Stimulated activated memory B cell treated with anti-CD40 and anti-IgM and Interleukin-4, amounts not matched to agents 10 μg/mL and 1 μg/mL and 100 μg/mL, for 72 hours (primary cell): ENCODE measurements at places on chromosomes 12 and 14.

GRCh38 chr12:14256121-14256520, 109.4 kb upstream of the ATF7IP start:
- H3K27me3 ChIP-seq: no peaks in the 10 kb centered on the region
- H3K36me3 ChIP-seq: peaks cover 16% of the 10 kb centered on the region
- H3K4me1 ChIP-seq: peaks cover 61% of the 10 kb centered on the region
- peak overlapping the region; percentile 96 for H3K27ac ChIP-seq

GRCh38 chr14:79997509-79998208, 213.6 kb downstream of the DIO2 start:
- no peak overlapping the region for H3K4me3 ChIP-seq
- no peaks in the 10 kb centered on the region for H3K27me3 ChIP-seq
- H3K27ac ChIP-seq: no peak overlapping the region
- H3K4me1 ChIP-seq: no peaks in the 10 kb centered on the region

DNA sequence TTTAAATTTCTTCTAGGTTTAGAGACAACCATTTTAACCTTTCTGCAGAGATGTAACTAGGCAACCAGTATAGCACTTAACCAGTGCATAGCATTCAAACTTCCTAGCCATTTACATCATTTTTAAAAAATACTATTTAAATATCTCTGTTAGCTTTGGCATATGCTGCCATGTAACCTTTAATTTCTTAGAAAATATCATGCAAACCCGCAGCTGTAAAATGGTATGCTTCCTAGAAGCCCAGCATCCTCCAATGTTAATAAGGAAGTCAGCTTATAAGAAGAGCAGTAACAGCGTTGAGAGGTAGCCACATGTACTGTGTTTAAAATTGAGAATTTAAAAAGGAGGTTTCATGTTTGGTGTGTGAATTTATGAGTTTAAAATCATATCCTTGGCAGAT, 22.8 kb downstream of the GNG2 start:
- H3K27ac ChIP-seq: no peak overlapping the region
- no peak for ATAC-seq
- no peaks in the 10 kb centered on the region for H3K27me3 ChIP-seq
- H3K4me3 ChIP-seq: no peak overlapping the region

DNA sequence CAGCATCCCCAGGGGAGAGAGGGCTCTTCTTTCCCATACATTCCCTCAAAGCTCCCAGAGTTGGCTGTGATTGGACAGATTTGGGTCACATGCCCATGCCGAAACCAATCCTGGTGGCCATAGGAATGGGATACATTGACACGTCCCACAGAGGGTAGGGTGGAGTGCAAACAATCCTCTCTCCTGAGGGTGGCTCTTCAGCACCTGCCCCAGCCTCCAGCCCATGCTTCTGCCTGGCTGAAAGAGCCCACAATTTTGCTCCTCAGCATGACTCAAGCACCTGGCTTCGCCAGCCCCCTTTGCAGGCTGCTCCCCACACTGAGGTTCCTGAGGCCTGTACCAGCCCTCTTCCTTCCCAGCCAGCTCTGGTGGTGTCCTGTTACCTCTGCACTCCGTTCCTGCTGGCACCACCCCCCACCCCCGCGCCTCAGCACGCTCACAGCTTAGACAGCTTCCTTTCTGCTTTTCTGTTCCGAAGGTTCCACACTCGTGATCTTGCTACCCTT, 71.7 kb downstream of the CCDC92 start:
- no peaks in the 10 kb centered on the region for H3K36me3 ChIP-seq
- H3K27me3 ChIP-seq: peaks cover 52% of the 10 kb centered on the region
- no peak overlapping the region for H3K4me3 ChIP-seq
- H3K4me1 ChIP-seq: peaks cover 8% of the 10 kb centered on the region
- H3K27ac ChIP-seq: no peak overlapping the region
- ATAC-seq: no peak

GRCh38 chr12:52436000-52436827, 2.0 kb upstream of the KRT75 start:
- no peak for ATAC-seq
- peaks cover 47% of the 10 kb centered on the region for H3K27me3 ChIP-seq
- no peaks in the 10 kb centered on the region for H3K36me3 ChIP-seq

DNA sequence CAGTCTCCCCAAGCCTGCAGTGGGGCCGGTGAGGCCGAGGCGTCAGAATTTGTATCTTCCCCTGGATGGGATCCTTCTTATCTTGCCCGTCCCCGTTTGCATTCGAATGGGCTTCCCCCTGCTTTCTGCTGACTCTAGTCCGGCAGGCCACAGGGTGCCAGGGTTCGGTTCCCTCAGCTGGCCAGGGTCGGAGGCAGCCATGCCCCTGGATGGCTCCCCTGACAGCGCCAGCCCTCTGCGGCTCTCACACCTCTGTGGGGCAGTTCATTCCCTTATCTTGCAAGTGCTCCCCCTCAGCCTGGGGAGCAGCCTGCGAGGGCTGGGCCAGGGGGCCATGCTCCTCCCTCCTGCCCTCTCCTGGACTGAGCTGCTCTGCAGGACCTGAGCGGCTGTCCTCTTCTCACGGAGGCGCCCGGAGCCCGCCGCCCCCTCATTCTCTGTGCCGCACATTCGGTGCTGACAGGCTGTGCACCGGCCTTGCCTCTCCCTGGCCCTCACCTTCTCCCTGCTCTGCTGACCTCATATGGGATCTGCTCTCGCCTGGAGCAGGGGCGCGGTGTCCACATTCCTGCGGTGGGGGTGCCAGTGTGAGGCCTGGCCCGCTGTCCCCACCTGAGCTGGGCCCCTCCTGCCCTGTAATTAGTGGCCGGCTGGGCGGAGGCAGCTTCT, 32.8 kb downstream of the KIF26A start:
- H3K27me3 ChIP-seq: no peaks in the 10 kb centered on the region
- H3K4me3 ChIP-seq: no peak overlapping the region
- H3K4me1 ChIP-seq: no peaks in the 10 kb centered on the region
- no peak for ATAC-seq
- no peaks in the 10 kb centered on the region for H3K36me3 ChIP-seq
- H3K27ac ChIP-seq: no peak overlapping the region

DNA sequence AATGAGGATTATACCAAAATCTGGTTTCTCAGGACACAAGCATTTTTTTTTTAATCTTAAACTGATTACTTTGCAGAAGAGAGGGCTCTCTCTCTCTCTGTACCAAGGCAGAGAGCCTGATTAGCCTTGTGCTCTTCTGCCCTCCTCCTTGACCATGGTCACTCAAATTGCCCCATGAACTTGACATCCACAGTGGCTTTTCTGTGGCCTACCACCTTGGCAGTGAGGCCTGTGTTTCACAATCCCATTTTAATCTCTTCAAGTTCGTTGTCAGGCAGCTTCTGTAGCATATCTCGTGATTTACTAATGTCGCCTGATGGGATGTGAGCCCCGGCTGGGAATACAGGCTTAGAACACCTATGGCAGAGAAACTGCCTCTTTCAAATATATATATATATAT, 30.7 kb upstream of the PWP1 start:
- H3K4me3 ChIP-seq: no peak overlapping the region
- no peaks in the 10 kb centered on the region for H3K36me3 ChIP-seq
- H3K27me3 ChIP-seq: peaks cover 20% of the 10 kb centered on the region
- H3K4me1 ChIP-seq: no peaks in the 10 kb centered on the region

GRCh38 chr12:202081-202731, 11.8 kb downstream of the SLC6A12 start:
- no peak overlapping the region for H3K4me3 ChIP-seq
- no peaks in the 10 kb centered on the region for H3K36me3 ChIP-seq
- no peaks in the 10 kb centered on the region for H3K4me1 ChIP-seq
- no peak for ATAC-seq

DNA sequence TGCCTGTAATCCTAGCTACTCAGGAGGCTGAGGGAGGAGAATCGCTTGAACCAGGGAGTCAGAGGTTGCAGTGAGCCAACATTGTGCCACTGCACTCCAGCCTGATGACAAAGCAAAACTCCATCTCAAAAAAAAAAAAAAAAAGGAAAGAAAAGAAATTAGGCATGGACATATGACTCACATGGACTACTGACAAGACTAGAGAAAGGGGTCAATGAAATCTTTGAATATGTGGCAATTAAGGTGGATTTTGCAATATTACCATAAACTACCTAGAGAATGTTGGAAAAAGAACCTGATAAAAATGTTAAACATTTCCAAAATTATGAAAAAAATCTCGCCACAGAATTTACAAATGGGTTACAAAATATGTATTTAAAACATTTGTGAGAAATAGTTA, 873.6 kb downstream of the C12orf50 start:
- H3K4me1 ChIP-seq: no peaks in the 10 kb centered on the region
- H3K36me3 ChIP-seq: no peaks in the 10 kb centered on the region

DNA sequence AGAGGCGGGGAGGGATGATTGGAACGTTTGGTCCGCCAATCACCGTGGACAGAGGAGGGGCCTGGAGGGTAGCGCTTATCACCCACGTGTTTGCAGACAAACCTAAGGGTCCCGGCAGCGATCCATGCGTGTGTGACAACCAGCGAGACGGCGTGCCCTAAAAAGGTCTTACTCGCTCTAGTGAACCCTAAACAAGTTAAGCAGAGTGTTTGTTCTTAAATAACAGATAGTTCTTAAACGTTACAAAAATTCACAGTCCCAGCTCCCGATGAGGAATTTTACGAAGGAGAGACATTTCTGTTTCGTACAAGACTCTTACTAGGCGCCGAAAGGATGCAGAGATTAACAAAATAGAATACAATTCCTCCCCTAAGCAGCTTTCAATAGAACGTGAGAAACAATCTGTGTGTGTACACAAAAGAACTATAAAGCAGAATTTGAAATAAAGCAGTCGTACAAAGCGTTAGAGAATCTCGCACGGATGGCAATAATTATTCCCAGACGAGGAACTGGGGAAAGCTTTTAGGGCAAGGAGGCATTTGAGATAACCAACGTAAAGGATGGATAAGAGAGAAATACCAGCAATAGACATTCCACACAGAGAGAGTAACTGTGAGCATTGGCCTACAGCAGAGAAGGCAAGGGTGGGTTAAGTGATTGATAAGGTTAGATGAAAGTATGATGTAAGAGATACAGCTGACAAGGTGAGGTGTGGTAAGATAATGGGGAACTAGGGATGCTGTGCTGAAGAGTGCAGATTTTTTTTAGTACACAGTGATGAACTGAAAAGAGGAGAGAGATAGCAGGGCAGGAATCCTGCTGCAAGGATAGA, 831 bp upstream of the RPS6KA5 start:
- H3K27me3 ChIP-seq: no peaks in the 10 kb centered on the region
- H3K4me1 ChIP-seq: peaks cover 26% of the 10 kb centered on the region
- no peaks in the 10 kb centered on the region for H3K36me3 ChIP-seq
- ATAC-seq: no peak
- no peak overlapping the region for H3K4me3 ChIP-seq

DNA sequence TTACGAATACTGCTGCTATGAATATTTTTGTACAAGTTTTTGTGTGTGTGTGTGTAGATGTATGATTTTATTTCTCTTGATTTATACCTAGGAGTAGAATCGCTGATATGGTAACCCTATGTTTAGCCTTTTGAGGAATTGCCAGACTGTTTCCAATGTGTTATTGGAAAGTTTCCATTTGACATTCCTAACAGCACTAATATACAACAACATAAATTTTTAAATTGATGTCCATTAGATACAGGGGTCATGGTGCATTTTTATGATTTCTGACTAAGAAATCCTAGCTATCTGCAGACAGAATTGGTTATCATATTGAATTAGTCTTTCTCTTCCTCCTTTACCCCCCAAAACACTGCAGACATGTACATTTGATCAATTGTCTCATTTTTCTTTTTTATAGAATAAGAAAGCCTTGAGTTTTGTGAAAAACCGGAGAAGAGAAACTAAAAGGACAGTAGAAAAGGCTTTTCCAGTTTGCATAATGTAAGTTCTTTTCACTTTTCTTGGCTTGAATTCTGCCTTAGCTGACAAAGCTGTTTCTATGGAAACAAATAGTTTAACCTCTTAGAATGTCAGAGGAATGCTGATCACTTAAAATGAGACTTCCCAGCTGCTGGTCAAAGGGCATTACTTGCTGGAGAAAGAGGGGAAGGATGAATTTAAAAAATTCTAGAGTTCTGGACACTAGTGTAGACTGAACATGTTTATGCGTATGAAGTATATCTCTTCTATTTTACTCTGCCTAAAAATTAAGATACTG, 28.2 kb downstream of the PALS1 start:
- H3K27ac ChIP-seq: no peak overlapping the region
- ATAC-seq: no peak
- H3K27me3 ChIP-seq: no peaks in the 10 kb centered on the region
- peaks cover 30% of the 10 kb centered on the region for H3K36me3 ChIP-seq
- no peak overlapping the region for H3K4me3 ChIP-seq

- no peak overlapping the region for H3K27ac ChIP-seq
- no peak overlapping the region for H3K4me3 ChIP-seq
- H3K36me3 ChIP-seq: no peaks in the 10 kb centered on the region
- H3K4me1 ChIP-seq: no peaks in the 10 kb centered on the region
- no peaks in the 10 kb centered on the region for H3K27me3 ChIP-seq
Observed at GRCh38 chr12:84085046-84085445, 827.6 kb downstream of the SLC6A15 start.

- no peak for ATAC-seq
- H3K27me3 ChIP-seq: peaks cover 9% of the 10 kb centered on the region
- H3K27ac ChIP-seq: no peak overlapping the region
- no peaks in the 10 kb centered on the region for H3K4me1 ChIP-seq
- H3K36me3 ChIP-seq: no peaks in the 10 kb centered on the region
Observed at GRCh38 chr14:91708795-91709194, 23.1 kb downstream of the CATSPERB start.

DNA sequence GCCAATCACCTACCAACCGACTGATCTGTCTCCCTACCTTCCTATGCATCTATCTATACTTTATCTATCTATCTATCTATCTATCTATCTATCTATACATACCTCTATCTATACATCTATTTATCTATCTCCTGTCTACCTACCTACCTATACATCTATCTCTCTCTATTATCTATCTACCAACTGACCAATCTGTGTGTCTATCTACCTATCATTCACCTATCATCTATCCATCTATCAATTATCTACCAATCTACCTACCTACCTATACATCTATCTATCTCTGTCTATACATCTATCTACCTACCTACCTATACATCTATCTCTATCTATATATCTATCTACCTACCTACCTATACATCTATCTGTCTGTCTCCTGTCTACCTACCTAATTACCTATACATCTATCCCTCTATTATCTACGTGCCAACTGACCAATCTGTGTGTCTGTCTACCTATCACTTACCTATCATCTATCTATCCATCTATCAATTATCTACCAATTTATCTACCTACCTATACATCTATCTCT, 3.5 kb downstream of the DNAH10 start:
- no peak for ATAC-seq
- H3K36me3 ChIP-seq: no peaks in the 10 kb centered on the region
- H3K27ac ChIP-seq: no peak overlapping the region
- H3K27me3 ChIP-seq: no peaks in the 10 kb centered on the region
- peaks cover 7% of the 10 kb centered on the region for H3K4me1 ChIP-seq
